ENCODE measurements at places on chromosomes 16 and 17.

DNA sequence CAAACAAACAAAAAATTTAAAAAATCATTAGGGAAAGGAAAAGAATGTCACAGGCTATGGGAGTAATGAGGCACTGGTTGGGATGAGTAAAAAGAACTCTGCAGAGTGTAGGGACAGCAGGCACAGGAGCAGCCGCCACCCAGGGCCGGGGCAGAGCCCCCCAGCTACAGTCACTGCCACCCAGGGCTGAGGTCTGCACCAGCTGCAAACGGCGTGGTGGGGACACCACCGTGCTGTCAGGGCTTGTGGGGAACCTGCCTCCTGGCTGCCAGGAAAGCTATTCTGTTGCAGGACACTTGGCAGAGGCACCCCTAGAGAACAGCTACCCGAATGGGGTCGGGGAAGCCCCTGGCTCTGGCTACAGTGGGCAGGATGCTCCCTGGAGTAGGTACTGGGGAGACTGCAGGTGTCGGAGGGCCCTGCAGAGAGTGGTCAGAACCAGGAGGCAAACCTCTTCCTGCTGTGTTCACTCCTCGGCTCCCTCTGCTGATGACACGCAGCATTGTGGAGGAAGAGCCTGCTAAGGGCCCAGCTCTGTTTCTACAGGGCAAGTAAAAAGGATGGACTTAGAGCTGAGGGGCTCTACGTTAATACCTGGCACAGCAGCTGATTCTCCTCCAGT lies 32.3 kb upstream of the CAPN15 start:
- peak; percentile 7 for DNase-seq

DNA sequence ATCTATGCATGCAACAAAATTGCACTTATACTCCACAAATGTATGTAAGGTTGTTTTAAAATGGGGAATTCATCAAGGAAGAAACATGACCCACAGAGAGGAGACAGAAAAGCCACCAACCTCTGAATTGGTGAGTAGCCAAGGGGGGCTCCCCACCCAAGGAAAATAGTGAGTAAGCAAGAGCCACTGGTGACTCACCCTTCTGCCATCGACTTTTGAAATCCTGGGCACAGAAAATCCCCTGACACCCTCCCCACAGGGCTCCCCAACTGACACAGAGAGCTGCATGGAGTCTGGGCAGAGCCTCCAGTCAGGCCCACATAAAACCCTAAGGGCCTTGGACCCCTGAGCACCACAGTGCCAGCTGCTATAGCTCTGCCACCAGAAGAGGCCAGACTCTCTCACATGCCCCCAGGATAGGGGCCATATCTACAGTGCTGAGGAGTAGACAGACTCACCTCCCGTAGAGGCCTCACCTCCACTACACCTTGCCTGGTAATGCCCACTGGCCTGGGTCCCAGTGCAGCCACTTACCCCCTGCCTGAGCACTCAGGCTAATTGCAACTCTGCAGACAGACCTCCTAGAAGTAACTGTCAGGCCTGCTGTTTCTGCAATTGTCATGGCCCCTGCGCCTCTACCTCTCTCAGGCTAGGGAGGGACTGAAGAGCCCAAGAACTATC lies 244.7 kb upstream of the WSB1 start:
- DNase-seq: no peak

DNA sequence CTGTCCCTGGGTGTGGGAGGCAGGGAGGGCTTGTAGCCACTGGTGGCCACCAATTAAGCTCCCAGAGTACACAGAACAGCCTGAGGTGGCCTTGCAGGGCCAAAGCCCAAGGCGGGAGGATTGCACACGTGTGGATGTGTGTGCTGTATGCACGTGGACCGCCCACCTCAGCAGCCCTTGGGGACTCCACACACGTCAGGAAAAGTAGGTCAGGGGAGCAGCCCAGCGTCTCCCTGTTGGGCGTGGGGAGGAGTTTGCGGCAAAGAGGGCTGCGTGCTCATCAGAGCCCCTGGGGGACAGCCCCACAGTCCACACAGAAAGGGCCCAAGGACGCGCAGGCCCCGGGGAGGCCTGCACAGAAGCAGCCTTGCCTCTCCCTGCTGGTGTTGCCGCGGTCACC lies 19.6 kb downstream of the SBK1 start:
- DNase-seq: no peak

GRCh38 chr17:67747681-67748235 lies 30.0 kb downstream of the NOL11 start:
- DNase-seq: no peak

GRCh38 chr16:787321-787966 lies 737 bp downstream of the RPUSD1 start:
- DNase-seq: no peak

DNA sequence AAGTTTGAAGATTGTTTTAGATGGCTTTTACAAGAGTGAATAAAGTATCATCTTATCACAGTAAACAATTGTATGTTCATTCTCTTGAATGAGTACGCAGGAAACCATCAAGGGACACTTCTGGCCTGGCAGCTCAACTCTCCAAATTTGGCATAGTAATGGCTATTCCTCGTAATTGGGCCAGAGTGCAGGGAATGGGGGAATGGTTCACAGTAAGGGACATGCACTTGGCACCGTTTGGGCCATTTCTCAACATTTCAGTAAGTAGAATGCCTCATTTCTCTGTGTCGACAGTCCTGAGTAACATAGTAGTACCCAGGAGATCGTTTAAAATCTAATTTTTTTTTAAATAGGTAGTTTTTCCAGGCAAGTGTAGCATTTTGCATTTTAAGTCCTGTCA lies 309.6 kb downstream of the KCNJ2 start:
- no peak for DNase-seq

GRCh38 chr16:89067677-89068443 lies 25.8 kb upstream of the ACSF3 start:
- DNase-seq: no peak

DNA sequence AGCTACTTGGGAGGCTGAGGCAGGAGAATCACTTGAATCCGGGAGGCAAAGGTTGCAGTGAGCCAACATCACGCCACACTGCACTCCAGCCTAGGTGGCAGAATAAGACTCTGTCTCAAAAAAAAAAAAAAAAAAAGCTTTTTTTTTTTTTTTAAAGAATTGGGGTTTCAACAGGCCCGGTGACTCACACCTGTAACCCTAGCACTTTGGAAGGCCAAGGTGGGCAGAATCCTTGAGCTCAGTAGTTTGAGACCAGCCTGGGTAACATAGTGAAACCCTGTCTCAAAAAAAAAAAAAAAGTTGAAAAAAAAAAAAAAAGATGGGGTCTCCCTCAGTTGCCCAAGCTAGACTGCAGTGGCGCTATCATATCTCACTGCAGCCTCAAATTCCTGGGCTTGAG lies 6.6 kb upstream of the HEXIM2 start:
- DNase-seq: no peak

- DNase-seq: no peak
Measured at GRCh38 chr16:49995720-49996119, 29.3 kb upstream of the CNEP1R1 start.

GRCh38 chr17:38707678-38708351 lies 2.7 kb downstream of the MLLT6 start:
- DNase-seq: no peak

DNA sequence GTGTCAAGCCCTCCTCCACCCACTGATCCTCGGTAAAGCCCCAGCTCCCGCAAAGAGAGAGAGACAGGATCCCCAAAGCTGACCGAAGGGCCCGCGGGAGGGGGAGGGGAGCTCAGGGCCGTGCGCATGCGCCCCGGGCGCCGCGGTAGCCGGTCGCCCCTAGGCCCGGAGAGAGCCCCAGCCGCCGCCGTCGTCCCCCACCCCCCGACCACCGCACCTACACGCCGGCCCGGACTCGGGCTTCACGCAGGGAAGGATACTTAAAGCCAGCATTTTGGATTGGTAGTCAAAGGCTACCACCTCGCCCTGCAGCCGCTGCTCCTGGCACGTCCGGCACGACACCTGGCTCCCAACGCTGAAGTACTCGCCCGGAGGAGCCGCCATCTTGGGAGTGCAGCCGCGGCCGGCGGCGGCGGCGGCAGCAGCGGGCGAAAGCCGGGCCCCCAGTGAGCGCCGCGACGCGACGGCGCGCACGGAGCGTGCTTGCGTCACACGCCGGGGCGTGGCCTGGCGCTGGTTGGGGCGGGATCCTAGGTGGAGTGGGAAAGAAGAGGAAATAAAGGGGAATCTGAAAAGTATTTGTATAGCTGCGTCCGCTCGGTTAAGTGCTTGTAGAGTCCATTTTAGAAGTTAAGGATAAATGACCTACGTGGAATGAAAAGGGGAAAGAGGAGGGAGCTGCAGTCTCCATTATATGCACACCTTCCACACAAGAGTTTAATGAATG lies at the start of gene LSM12:
TSS of gene LSM12 (minus strand) at position 468 of the 727 bp plus-strand sequence. CDS start at position 384, 84 bp downstream.
- peak; percentile 88 for DNase-seq

DNA sequence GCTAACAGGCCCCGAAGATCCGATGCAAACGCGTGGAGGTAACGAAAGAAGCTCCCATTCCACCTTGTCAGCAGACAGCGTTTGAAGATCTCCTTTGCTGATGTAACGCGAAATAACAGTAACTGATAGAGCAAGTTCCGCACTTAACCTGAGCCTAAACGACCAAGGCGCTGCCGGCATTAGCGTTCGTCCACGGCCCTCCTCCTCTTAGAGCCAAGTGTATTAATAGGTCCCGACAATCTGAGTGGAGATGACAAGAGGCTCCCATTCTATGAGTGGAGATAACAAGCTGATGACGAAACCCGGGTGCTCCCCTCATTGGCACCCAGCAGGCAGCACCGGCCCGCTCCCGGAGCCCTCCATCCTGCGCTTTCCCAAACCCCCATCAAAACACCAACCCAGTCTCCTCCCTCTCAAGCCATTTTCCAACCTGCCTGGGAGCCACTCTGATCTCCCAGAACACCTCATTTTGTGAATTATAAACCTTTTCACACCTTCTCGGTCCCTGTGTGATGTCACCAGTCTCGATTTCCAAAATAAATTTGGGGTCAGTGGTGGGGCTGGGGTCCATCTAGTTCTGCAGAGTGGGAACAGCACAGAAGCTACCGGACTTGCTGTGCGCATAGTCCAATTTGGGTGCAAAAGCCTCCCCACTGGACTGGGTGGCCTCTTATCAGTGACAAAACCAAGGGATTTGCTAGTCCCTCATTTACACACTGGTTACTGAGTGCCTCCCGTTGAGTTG lies 35.4 kb upstream of the ARL4D start:
- no peak for DNase-seq
